IMR-90 (cell line): ENCODE measurements at places on chromosomes 13 and 19. TPM values are rescaled to one million over a fixed set of nuclear protein-coding genes. Genes with fewer than 3 reads are reported as not detected.
A peak's percentile ranks its signal among the peaks of the same experiment; 100 is the strongest.

DNA sequence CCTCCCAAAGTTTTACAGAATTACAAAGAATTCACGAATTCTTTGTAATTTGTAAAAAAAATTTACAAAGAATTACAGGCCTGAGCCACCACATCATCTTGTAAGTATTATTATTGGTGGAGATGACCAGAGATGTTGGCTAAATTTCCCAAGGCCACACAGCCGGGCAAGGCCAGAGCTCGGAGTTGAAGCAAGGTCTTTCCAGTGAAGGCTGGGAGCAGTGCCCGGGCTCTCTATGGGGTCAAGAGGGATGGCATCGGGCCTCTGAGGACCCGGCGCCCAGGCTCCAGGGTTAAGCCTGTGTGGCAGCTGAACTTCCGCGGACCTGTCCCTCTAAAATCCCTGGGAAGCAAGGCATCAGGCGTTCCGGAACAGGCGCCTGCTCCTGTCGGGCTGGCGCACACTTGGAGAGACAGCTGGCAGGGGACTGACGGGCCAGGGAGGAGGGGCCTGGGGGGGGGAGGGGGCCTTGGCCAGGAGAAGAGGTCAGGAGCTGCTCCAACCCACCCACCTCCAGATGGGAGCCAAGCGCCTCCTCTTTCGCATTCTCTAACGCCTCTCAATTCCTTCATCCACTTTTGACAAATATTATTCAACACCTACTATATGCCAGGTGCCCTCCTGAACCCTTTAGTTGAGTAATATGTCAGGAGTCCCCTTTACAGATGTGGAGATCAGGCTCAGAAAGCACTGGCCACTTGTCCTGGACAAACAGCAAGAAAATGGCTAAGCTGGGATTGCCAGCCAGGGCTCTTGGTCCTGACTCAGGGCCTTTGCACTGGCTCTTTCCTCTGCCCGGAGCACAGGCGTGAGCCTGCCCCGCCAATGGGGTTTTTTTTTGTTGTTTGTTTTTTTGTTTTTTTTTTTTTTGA is 36.8 kb upstream of the SEMA6B start:
- no peak for DNase-seq
- no peaks in the 10 kb centered on the region for H3K36me3 ChIP-seq
- peaks cover 34% of the 10 kb centered on the region for H3K27me3 ChIP-seq
- H3K4me1 ChIP-seq, result peaks cover 3% of the 10 kb centered on the region; the same call in 1 of the 2 replicates
- H3K4me3 ChIP-seq, result no peak overlapping the region

- no peaks in the 10 kb centered on the region for H3K27me3 ChIP-seq
- peaks cover 9% of the 10 kb centered on the region for H3K4me1 ChIP-seq
- H3K36me3 ChIP-seq, result peaks cover 11% of the 10 kb centered on the region
These were observed 48.6 kb downstream of the PEPD start for GRCh38 chr19:33472691-33473652.

DNA sequence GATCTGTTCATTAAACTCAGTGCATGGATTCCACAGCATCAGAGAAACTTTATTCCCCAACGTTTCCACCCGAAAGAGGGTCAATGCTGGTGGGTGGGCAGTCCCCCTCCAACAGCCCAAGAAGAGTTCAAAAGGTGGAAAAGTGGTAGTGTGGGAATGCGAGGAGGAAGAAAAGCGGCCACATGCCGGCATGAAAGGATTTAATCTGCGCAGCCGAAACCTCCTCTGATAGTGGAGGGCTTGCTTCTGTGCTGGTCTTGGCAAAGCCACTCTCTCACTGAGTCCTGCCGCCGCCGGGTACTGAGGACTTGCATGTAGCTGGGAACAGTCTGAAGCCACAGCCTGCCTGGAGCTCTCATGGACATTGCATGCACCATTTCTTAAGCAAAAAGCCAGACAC is 136.2 kb upstream of the ZNF536 start:
- no peaks in the 10 kb centered on the region for H3K4me1 ChIP-seq
- DNase-seq, result no peak
- no peak overlapping the region for H3K4me3 ChIP-seq
- H3K27me3 ChIP-seq, result peaks cover 4% of the 10 kb centered on the region; the same call in 1 of the 2 replicates
- no peaks in the 10 kb centered on the region for H3K36me3 ChIP-seq

- peaks cover 48% of the 10 kb centered on the region for H3K4me1 ChIP-seq
- no peaks in the 10 kb centered on the region for H3K27me3 ChIP-seq
- H3K36me3 ChIP-seq, result peaks cover 10% of the 10 kb centered on the region
- H3K27ac ChIP-seq, result peak overlapping the region; percentile 39; the same call in 1 of the 2 replicates
- DNase-seq, result no peak
These were observed 25.9 kb downstream of the RASA3 start for GRCh38 chr13:114106526-114106925.

DNA sequence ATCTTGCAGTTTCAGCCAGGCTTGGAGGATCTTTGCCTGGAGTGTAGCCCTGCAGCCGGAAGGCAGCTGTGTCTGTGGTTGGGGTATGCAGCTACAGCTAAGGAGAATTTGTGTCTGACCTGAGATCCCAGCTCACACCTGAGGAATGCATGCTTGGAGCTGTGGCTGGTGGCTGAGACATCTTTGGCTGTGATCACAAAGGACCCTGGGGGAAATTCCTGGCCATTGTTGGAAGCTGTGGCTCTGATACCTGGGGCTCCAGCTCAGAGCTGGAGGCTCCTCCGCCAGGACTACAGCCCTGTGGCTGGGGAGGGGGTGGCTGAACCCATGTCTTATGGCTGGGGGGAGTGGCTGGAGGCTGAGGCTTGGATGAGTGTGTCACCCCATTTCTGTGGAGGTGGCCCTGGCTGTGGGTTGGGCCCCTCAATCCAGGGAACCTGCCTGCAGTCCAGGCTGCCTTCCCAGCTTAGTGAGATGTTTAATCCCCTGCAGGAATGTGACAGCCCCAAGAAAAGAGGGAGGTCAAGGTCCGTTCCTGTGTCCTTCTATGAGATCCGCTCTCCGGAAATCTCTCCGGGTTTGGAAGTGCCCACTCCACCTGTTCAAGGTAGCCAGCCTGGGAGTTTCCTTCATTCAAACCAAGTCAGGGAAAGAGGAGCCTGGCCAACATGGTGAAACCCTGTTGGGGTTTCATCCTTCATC is 27.6 kb downstream of the ARHGEF18 start:
- no peaks in the 10 kb centered on the region for H3K36me3 ChIP-seq
- no peak for DNase-seq
- H3K4me3 ChIP-seq, result no peak overlapping the region
- no peak overlapping the region for H3K27ac ChIP-seq
- H3K4me1 ChIP-seq, result no peaks in the 10 kb centered on the region

GRCh38 chr19:53432088-53432661 is 391 bp downstream of the ZNF761 start:
- peak overlapping the region; percentile 57 for H3K27ac ChIP-seq
- H3K36me3 ChIP-seq, result peaks cover 14% of the 10 kb centered on the region
- peak overlapping the region; percentile 87 for H3K4me3 ChIP-seq
- H3K27me3 ChIP-seq, result no peaks in the 10 kb centered on the region
- H3K4me1 ChIP-seq, result no peaks in the 10 kb centered on the region
- peak; percentile 13 for DNase-seq

TMEM150B gene
- total RNA-seq, result not detected in 2 replicates

- no peaks in the 10 kb centered on the region for H3K27me3 ChIP-seq
- no peak overlapping the region for H3K4me3 ChIP-seq
- peak overlapping the region; percentile 59; the same call in 1 of the 2 replicates for H3K27ac ChIP-seq
These were observed 35.2 kb upstream of the SLC46A3 start for GRCh38 chr13:28753946-28754345.

DNA sequence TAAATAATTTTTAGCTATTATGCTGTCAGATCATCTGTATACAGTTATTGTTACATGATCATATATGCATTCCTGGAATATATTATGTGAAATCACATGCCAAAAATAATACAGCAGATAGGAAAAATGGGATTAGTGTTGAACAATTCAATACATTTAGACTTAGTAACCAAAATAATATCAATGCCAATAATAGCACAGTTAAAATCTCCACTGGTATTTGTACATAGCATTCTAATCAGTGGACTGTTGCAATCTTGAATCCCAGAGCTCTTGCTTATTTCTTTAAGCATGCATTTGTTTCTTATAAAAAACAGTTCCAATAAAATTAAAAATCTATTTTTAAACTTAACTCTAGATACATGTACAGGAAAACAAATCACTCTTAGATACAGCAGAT is 2772.2 kb downstream of the PCDH9 start:
- no peaks in the 10 kb centered on the region for H3K36me3 ChIP-seq
- H3K27me3 ChIP-seq, result no peaks in the 10 kb centered on the region
- no peak overlapping the region for H3K4me3 ChIP-seq
- peak; percentile 38 for DNase-seq
- no peaks in the 10 kb centered on the region for H3K4me1 ChIP-seq

GRCh38 chr13:47220453-47221140 is 323.7 kb upstream of the HTR2A start:
- H3K27ac ChIP-seq, result no peak overlapping the region
- no peaks in the 10 kb centered on the region for H3K27me3 ChIP-seq
- peak; percentile 23 for DNase-seq
- H3K4me3 ChIP-seq, result no peak overlapping the region
- H3K4me1 ChIP-seq, result no peaks in the 10 kb centered on the region

OSCAR gene
- not detected in 2 replicates for total RNA-seq

- no peak for DNase-seq
- peaks cover 46% of the 10 kb centered on the region for H3K4me1 ChIP-seq
- no peaks in the 10 kb centered on the region for H3K27me3 ChIP-seq
- no peak overlapping the region for H3K4me3 ChIP-seq
- H3K36me3 ChIP-seq, result peaks cover 23% of the 10 kb centered on the region
These were observed 9.6 kb downstream of the CIC start for GRCh38 chr19:42278452-42279154.

MAB21L1 gene
- total RNA-seq, result 0.72 and 0.83 TPM in 2 replicates
